ENCODE measurements at places on chromosomes 1 and 21. TPM values are rescaled to one million over a fixed set of nuclear protein-coding genes. Genes with fewer than 3 reads are reported as not detected.

Gene RIPK4
- polyA plus RNA-seq = 18.7 TPM

Gene ADGRB2
- polyA plus RNA-seq = 10.1 TPM

Gene PALMD
- polyA plus RNA-seq = 2.1 TPM

Gene ANGPTL1
- 7.8 TPM for polyA plus RNA-seq

Gene SCAMP3
- polyA plus RNA-seq = 52.3 TPM

- DNase-seq = no peak
These were observed 87.6 kb downstream of the DRAM2 start for GRCh38 chr1:111052246-111052645.

DNA sequence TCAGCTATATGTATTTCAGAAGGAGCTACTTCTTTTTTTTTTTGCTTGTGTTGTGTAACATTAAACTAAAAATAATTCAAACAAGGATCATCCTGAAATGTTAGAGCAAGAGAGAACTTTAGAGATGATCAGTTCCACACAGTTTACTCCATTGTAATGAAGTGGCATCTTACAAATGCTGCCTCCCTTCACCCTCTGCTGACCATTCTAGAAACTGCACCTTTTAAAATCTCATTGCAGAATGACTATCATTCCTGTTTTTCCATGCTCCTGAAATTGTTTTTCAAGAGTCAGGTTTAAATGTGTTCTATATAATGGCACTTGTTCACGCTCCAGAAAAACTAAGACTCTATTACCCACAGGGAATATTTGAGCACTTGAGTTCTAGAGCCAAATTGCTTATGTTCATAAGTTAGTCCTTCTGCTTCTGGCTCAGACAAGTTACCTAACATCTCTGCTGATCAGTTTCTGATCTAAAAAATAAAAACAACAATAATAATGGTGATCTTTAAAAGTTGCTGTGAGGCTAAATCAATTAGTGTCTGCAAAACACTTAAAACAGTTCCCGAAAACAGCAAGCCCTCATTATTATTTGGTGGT is 21.5 kb upstream of the SLC44A5 start:
- peak; percentile 13 for DNase-seq

- no peak for DNase-seq
These were observed 102.2 kb downstream of the CASZ1 start for GRCh38 chr1:10694274-10694632.

GRCh38 chr1:38815903-38816627 is 43.5 kb downstream of the RRAGC start:
- DNase-seq = peak; percentile 68

DNA sequence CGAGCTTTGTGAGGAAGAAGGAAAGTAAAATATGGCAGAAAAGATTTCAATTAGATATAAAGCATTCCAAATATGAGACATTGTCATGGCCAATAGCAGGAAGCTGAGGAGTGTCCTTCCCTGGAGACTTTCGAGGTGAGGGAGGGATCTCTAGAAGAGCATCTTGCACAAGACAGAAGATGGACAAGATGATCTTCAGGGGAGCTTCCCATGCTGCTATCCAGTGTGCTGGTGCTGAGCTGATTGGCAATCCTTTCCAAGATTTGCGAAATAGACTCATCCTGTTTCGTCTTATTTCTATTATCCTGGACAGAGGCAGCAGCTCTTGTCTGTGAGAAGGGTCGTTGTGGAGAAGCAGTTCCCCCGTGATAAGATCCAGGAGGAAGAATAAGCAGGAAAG is 342.0 kb upstream of the CAMK1G start:
- DNase-seq = no peak

DNA sequence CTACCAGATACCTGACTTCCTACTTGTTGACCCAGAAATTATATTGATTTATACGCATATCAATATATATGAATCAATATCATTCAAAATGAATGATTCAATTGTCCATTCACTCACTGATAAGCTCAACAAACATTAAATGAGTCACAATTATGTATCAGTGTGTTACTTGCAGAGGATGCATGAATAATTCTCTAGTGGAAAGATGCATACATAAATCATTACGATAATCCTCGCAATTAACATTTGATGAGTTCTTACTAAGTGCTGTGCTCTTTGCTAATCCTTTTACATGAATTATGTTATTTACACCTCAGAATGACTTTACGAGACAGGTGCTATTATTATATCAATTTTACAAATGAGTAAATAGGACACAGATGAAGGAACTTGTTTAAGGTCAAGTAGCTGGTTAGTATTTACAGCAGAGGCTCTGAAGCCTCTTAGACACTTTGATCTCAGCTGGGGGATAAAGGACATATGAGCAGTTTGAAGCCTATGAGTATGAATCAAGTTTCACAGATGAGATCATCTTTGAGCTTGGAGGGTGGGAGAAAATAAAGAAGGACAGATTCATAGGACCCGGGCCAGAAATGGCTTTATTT is 112.8 kb upstream of the ADAMTS5 start:
- no peak for DNase-seq

- no peak for DNase-seq
These were observed 33.2 kb downstream of the RGS5 start for GRCh38 chr1:163169553-163169952.

- peak; percentile 41 for DNase-seq
These were observed 73.2 kb upstream of the ADGRL4 start for GRCh38 chr1:79079770-79080169.

- DNase-seq = no peak
These were observed 133.3 kb downstream of the IGSF21 start for GRCh38 chr1:18240906-18241305.

Measured in right renal cortex interstitium (tissue), 3 donors.